Stromal cell of bone marrow (primary cell): ENCODE measurements at places on chromosomes 13 and 19.

DNA sequence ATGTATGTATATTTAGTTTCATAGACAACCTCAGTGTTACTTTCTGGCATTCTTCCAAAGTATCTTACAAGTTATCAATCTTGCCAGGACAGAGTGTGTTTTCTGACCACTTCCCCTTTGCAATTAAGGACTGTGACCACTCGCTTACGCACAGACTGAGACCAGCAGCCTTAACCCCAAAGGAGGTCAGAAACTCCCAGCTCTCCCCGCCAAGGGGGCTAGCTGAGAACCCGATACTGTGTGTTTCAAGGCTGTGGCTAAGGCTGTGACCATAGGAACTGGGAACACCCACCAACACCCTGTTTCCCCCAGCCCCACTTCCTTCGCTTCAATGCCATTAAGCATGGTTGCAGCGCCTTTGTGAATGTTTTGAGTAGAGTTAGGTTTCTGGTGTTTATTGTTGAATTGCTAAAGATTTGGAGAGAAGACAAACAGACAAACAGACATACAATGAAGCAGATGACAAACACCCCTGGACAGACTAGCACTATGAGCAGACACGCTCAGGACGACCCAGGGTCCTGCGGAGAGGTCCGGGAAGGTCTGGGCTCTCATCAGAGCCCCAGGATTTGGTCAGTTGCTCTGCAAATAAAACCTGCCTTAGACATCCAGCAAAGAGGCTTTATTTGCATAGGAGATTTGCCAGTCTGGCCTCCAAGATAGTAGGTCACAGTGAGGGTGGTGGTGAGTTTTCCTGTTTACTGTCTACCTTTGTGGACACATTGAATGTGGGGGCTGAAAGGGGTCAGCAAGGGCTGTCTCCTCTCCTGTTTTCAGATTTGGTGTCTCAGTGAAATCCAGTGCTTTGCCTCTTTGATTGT is 25.0 kb upstream of the TNFSF11 start:
- no peak for DNase-seq

DNA sequence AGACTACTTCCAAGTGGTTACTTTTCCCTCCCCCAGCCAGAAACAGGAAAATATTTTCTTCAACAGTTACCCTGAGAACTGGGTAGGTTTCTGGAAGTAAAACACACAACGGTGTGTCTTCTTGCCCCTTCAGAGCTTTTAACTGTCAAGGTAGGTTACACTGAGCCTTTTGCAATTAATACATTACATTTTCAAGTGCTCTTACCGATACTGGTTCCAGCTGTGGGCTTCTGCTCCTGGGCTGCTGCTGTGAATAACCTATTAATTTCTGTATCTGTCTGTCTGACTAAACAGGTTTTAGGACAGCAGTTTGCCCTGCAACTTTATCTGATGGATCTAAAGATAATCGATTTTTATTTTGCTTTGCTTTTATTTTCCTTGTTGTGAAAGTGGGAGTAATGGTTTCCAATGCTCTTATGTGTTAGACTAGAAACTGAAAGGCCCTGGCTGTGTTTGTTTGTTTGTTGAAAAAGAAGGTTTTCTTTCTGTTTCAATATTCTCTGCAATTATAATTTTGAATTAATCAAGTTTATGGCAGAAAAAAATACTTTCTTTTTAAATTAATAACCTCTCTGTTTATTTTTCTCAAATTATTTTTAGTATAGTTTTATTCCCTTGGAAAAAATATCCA is 196.7 kb upstream of the SLITRK6 start:
- DNase-seq: no peak

GRCh38 chr19:38850976-38851621 is 1.3 kb upstream of the HNRNPL start:
- DNase-seq: no peak

- no peak for DNase-seq
Measured at GRCh38 chr13:81726037-81726726, 1385.3 kb upstream of the SPRY2 start.

DNA sequence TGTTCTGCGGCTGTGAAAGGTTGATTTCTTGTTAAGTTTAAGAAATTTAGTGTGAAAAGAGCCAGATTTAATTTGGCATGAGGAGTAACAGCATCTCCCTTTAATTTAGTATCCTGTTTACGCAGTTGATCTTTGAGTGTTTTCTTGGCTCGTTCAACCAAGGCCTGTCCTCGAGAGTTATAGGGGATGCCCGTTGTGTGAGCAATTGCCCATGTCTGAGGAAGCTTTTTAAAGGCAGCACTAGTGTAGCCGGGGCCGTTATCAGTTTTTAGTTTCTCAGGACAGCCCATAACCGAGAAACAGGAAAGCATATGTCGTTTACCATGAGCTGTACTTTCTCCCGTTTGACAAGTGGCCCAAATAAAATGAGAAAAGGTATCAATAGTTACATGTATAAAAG is 47.5 kb upstream of the ZNF43 start:
- DNase-seq: no peak

GRCh38 chr19:5624741-5625278 is 1.9 kb downstream of the SAFB start:
- DNase-seq: no peak

- DNase-seq: no peak
Measured at GRCh38 chr13:98651744-98652143, 74.8 kb upstream of the STK24 start.

DNA sequence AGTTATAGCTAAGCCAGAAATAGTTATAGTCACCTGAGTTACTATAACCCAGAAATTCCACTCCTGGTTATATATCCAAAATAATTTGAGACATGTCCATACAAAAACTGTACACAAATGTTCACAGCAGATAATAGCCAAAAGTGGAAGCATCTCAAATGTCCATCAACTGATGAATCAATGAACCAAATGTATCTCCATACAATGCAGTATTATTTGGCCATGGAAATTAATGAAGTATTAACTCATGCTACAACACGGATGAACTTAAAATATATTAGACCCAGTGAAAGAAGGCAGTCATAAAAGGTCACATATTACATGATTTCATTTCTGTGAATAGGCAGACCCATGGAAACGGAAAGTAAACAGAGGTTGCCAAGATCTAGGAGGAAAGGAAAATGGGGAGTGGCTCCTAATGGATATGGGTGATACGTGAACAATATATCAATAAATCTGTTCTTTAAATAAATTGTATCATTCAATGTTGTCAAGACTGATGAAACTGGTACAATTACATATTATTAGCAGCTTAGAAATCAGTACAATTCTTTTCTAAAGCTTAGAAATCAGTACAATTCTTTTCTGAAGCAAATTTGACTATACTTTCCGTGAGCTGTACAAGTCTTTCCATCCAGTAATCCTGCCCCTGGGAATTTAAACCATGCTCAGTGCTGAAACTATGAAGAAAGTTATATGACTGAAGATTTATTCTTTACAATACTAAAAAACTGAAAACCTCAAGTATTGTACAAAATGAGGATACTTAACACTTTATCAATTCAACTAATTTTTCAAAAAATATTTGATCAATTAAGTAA is 47.0 kb upstream of the DIAPH3 start:
- DNase-seq: no peak

DNA sequence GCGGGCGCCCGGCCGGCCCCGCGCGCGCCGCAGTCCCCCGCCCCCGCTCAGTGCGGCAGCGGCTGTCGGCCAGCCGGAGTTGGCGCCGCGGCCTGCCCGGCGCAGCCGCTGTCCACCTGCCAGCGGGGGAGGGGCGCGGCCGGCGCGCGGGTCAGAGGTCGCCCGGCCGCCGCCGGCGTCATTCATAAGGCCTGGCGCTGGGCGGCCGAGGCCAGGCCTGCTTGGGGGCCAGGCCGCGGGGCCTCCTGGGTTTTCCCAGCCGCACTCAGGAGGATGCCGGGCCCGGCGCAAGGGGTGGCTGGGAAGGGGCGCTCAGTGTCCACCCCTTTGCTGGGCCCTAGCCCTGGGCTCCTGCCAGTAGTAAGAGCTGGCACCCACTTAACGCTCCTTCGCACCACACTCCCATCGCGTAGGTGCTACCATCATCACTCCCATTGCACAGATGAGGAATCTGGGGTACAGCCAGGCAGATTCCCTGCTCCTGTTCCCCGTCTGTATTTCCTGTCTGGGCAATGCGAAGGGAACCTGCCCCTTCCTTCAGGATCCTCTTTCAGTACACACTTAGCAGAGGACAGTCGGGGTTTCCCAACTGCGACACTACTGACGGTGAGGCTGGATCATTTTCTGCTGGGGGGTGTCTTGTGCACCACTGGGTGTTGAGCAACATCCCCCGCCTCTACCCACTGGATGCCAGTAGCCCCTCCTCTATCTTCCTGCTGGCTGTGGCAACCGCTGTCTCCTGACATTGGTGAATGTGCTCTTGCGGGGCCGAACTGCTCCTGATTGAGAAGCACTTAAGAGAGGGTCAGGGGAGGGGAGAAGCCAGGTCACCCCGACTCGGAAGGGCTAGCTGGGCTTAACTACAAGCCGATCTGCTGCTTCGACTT is 846 bp upstream of the PRKACA start:
- peak; percentile 63 for DNase-seq

DNA sequence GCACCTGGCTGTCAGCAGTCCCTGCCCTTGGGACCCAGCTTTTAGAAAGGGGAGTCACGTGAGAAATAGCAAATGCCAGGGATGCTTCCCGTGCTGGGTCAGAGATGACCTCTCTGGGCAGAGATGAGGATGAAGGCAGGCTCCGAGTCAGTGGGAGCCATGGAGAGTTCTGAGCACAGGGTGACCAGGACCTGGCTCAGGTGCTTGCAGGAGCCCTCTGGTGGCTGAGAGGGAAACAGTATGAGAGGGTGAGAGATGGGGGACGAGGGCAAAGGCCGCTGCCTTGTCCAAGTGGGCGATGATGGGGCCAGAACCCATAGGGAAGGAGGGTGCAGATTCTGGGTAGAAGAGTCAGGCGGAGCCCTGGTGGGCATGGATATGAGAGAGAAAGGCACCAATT is 15.8 kb downstream of the TMED1 start:
- no peak for DNase-seq

GRCh38 chr13:93173654-93174053 is 53.0 kb upstream of the GPC6 start:
- DNase-seq: no peak

DNA sequence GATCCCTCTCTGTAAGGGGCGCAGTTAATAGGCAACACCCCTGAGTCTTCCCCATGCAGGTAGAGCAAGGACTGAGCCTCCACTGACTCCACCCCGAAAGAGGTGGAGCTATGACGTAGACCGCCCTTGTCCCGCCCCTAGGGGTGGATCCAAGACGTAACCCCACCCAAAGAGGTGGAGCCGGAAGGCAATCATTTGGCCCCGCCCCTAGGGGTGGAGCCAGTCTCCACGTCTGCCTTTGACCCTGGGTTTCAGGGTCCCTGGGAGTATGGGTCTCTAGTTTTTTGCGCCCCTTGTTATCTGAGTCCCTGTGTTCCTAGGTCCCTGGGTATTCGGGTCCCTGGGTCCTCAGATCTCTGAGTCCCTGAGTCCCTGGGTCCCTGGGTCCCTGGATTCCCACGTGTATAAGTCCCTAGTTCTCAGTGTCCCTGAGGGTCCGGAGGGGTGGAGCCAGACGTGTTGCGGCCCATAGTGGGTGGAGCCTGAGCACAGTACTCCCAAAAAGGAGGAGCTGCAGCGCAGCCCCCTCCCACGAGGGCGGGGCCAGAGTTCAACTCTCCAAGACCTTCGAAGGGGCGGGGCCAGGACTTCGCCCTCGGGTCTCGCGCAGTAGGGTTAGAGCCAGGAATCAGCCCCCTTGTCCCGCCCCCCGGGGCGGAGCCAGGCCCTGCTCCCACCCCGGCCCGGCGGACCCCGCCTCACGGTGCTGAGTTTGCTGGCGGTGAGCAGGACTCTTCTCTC is 5.3 kb downstream of the DENND1C start:
- no peak for DNase-seq

DNA sequence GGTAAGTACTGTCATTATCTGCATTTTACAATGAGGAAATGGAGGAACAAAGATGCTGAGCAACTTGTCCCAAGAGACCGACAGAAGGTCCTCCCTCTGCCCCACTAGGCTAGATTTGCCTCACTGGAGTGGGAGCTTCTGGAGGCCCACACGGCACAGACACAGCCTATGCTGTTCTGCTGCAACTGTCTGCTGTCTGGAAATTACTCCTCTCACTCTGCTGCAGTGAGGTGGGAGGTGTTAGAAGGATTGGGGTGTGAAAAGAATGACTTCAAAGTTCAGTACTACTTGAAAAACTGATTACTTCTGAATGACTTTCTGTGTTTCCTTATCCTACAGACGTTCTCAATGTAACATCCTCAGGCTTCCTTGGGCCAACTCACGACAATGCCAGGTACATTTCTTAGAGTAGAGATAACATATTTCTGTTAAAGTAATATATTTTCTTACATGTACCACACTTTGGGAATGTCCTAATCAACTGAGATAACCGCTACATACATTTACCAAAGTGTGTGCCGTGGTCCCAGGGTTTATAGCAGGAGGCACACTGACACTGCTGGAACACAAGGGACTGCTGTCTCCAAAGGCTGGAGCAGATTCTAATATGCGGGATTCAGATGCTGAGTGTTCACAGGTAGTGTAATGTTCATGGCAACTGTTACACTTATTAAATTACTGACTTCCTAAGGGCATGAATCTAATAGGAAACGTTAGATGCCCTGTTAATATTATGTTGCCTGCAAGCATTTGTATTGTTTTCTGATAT is 53.5 kb upstream of the WASF3 start:
- DNase-seq: no peak

- DNase-seq: no peak
Measured at GRCh38 chr13:43102304-43102703, 78.9 kb downstream of the DNAJC15 start.

DNA sequence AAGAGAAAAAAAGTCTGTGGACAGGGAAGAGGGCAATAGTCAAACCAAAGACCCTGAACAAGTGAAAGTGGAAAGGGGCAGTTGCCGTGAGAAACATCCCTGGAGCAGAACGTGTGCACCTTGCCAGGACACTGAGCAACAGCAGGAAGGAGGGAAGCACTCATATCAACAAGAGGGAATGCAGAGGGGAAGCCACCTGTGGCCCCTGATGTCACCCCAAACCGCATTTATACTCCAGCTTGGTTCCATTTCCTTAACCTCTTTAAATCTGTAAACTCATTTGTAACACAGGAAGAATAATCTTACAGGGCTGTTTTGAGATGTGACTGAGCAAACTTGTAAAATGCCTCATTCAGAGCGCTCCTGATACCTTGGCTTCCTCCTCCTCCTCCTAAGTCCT is 698.8 kb downstream of the DIAPH3 start:
- DNase-seq: no peak

GRCh38 chr19:11257846-11258380 is 4.4 kb downstream of the DOCK6 start:
- no peak for DNase-seq

DNA sequence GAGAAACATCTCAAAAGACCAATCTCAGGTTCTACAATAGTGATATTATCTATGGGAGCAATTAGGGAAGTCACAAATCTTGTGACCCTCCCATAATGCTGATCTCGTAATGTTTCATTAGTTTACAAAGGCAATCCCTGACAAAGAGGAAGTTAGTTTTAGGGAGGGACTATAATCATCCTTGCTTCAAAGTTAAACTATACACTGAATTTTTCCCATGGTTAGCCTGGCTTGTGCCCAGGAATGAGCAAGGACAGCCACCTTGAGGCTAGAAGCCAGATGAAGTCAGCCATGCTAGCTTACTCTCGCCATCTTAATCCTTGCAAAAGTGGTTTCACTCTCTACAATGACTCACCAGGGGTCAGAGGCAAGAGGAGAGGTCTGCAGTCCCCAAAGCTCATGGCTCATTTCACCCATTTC is 5.4 kb downstream of the CEACAM3 start:
- DNase-seq: no peak
